ENCODE measurements at places on chromosomes 11 and 22.

DNA sequence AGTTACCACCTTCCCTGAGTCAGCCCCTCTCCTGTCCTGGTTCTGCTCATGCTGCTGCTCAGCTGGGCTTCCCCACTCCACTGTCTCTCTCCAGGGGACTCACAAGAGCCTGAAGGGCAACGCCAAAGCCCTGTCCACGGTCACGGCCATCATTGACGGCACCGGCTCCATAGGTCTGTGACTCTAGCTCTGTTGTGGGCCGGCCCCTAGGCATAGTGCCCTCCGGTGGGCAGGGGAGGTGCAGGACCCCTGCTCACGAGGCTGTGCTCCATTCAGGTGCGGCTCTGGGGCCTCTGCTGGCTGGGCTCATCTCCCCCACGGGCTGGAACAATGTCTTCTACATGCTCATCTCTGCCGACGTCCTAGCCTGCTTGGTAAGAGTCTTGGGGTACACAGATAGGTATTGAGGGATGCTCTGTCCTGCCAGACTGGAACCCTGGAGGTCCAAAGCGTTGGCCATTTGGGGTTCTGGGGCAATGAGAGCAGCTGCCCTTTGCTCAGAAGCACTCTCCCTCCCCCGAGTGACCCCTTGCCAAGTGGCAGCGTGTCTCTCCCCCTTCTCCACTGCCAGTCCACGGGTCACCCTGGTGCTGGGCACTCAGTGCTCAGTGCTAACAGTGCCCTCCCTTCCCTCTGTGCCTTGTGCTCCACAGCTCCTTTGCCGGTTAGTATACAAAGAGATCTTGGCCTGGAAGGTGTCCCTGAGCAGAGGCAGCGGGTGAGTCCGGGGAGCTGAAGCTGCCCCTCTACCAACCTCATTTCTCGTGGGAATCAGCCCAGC lies 22.4 kb downstream of the SLC37A2 start:
- H3K36me3 ChIP-seq: no peaks in the 10 kb centered on the region
- DNase-seq: no peak
- H3K27me3 ChIP-seq: peaks cover 3% of the 10 kb centered on the region
- H3K27ac ChIP-seq: no peak overlapping the region

DNA sequence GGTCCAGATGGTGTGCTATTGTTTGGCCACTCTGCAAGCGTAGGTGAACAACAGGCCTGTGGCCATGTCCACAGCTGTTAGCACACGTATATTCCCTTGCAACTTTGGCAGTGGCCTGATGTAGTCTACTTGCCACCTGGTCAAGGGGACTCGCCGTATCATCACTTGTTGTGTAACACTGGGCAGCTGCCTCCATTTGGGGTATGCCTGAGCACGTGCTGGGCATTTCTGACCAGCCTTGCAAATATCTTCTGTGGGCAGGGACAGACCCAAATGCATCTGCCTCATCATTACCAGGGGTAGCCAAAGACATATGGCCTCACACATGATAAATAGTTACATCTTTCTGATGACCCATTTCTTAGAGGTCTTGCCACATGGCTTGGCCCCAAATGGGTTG lies 434.2 kb downstream of the DYNC2H1 start:
- no peak for DNase-seq
- H3K36me3 ChIP-seq: no peaks in the 10 kb centered on the region
- no peaks in the 10 kb centered on the region for H3K27me3 ChIP-seq
- no peak overlapping the region for H3K27ac ChIP-seq
- H3K4me1 ChIP-seq: no peaks in the 10 kb centered on the region

DNA sequence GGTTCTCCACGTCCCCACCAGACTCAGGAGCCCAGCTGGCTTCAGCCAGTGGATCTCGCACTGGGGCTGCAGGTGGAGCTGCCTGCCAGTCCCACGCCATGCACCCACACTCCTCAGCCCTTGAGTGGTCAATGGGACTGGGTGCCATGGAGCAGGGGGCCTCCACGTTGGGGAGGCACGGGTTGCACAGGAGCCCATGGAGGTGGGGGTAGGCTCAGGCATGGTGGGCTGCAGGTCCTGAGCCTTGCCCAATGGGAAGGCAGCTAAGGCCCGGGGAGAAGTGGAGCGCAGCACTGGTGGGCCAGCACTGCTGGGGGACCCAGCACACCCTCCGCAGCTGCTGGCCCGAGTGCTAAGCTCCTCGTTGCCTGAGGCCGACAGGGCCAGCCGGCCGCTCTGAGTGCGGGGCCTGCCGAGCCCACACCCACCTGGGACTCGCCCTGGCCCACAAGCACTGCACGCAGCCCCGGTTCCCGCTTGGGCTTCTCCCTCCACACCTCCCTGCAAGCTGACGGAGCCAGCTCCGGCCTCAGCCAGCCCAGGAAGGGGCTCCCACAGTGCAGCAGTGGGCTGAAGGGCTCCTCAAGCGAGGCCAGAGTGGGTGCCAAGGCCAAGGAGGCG lies 258.5 kb upstream of the PDGFD start:
- H3K27me3 ChIP-seq: no peaks in the 10 kb centered on the region
- no peaks in the 10 kb centered on the region for H3K4me1 ChIP-seq
- no peak for DNase-seq
- H3K36me3 ChIP-seq: no peaks in the 10 kb centered on the region

- no peaks in the 10 kb centered on the region for H3K36me3 ChIP-seq
- H3K27ac ChIP-seq: no peak overlapping the region
- H3K27me3 ChIP-seq: no peaks in the 10 kb centered on the region
- H3K4me3 ChIP-seq: no peak overlapping the region
These were observed 48.6 kb downstream of the MTNR1B start for GRCh38 chr11:93017821-93018690.

GRCh38 chr22:49202226-49202625 lies 625.4 kb downstream of the BRD1 start:
- no peaks in the 10 kb centered on the region for H3K36me3 ChIP-seq
- no peaks in the 10 kb centered on the region for H3K4me1 ChIP-seq
- peak; percentile 30 for DNase-seq
- H3K27me3 ChIP-seq: peaks cover 35% of the 10 kb centered on the region
- H3K27ac ChIP-seq: no peak overlapping the region
